ENCODE measurements at places on chromosomes 5 and 9. TPM values are rescaled to one million over a fixed set of nuclear protein-coding genes. Genes with fewer than 3 reads are reported as not detected.

The SOX30 gene
- total RNA-seq = under 0.01 TPM

GRCh38 chr5:34483442-34484033 is 172.6 kb upstream of the RAI14 start:
- H3K4me1 ChIP-seq = peaks cover 13% of the 10 kb centered on the region
- no peak overlapping the region for H3K4me3 ChIP-seq

The LAMC3 gene
- under 0.01 TPM for total RNA-seq

The RORB gene
- total RNA-seq = 2.1 TPM

DNA sequence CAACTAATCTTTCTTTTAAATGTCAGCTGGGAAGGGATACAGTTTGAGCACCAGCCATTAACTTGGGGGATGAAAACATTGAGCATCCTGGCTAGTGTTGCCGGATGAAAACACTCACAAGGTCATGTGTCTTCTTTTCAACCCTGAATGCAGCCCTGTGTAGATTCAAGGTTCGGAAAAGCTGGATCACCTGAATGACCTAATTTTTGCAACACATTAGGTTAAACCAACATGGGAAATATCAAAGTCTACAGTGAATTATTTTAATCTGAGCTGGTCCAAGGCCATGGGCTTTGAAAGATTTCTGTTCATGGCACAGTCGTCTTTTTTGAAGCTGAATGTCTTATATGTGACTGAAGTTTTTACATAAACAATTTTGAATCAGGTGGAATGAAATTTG is 281.2 kb downstream of the ARHGEF28 start:
- H3K27ac ChIP-seq = no peak overlapping the region
- no peak overlapping the region for H3K4me3 ChIP-seq
- H3K36me3 ChIP-seq = peaks cover 4% of the 10 kb centered on the region
- no peak for DNase-seq
- no peaks in the 10 kb centered on the region for H3K27me3 ChIP-seq
